ENCODE measurements at places on chromosomes 2 and 18.

DNA sequence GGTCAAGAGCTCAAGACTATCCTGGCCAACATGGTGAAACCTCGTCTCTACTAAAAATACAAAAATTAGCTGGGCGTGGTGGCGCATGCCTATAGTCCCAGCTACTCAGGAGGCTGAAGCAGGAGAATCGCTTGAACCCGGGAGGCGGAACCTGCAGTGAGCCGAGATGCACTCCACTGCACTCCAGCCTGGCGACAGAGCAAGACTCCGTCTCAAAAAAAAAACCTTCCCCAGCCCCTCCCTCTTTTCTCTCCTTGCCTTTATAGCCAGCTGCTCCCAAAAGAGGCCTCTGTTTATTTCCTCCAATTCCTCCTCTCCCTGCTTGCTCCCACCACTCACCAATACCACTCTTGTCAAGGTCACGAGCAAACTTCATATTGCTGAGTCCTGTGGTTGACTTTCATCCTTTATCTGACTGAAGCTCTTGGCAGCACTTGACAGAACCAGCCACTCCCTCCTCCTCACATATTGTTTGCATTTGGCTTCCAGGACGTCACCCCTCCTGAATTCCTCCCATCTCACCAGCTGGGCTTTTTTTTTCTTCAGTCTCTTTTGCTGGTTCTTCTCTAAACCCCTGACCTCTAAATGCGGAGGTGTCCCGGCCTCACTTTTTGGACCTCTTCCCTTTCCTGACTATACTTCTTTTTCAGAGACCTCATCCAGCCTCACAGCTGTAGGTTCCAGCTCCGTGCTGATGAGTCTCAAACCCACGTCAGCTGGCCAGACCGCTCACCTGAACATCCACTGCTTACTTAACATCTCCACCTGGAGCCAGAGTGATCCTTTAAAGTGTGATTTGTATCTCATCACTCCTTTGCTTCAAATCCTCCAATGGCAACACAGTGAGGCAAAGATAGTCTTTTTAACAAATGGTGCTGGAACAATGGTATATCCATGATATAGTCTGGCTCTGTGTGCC is 84.6 kb upstream of the CAB39 start:
- peak; percentile 70 for DNase-seq

DNA sequence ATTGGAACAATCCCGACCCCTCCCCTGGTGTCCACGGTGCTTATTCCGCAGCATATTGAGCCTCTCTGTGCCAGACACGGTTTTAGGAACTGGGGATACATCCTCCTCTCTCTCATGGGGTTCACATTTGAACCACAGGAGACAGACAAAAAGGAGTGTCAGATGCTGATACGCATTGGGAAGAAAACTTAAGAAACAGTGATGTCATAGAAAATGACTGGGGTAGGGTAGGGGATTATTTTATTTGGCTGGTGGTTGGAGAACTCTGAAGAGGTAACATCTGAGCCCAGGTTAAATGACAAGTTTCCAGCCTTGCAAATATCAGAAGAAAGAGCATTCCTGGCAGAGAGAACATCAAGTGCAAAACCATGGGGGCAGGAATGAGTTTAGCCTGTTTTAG is 344.5 kb downstream of the DPP10 start:
- no peak for DNase-seq

GRCh38 chr2:233423552-233423860 is 69.2 kb downstream of the DGKD start:
- no peak for DNase-seq

GRCh38 chr2:42030829-42031228 is 17.0 kb upstream of the PKDCC start:
- no peak for DNase-seq

- DNase-seq = peak; percentile 9
Measured at GRCh38 chr2:14530506-14530905, 102.0 kb upstream of the LRATD1 start.

- DNase-seq = no peak
Measured at GRCh38 chr2:169222665-169223064, 139.7 kb downstream of the LRP2 start.

DNA sequence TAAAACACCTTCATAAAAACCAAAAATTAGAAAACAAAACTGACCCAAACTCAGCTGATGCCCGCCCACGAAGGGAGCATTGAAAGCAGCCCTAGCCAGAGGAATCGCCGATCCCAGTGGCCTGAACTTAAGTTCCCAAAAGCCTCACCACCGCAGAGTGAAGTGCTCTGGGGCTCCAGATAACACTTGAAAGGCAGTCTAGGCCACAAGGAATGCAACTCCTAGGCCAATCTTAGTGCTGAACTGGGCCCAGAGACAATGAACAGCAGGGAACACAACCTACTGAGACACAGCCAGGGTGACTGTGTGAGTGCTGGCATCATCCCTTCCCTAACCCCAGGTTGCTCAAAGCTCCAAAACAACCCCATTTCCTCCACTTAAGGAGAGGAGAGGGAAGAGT is 59.6 kb upstream of the CHN1 start:
- no peak for DNase-seq

- DNase-seq = no peak
Measured at GRCh38 chr2:79375817-79376216, 137.0 kb upstream of the CTNNA2 start.

GRCh38 chr2:36482576-36483214 is 115.3 kb downstream of the FEZ2 start:
- DNase-seq = no peak

All from GM03348 (cell line).